Activated CD4-positive, alpha-beta T cell treated with anti-CD3 and anti-CD28 coated beads, Interleukin-2, amount 10 ng/mL, durations not matched to agents 24 days and 14 days (primary cell): ENCODE measurements at places on chromosomes 3 and 15. TPM values are rescaled to one million over a fixed set of nuclear protein-coding genes. Genes with fewer than 3 reads are reported as not detected.
A peak's percentile ranks its signal among the peaks of the same experiment; 100 is the strongest.

DNA sequence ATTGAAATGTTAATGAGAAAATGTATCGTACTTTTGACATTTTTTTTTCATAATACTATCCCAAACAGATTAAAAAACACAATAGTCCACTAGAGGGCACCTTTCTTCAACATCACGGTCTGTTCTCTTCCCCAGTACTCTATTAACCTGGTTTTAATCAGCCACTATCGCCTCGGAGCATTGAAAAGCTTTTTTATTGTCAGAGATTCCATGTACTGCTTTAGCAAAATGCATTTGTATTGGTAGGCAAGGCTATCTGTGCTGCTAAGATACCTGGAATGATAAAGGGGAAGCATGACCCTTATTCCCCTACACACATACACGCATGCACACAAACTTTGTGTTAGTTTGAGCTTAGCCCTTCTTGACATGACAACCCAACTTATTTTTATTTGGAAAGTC is 160.1 kb upstream of the IL12A start:
- no peak for DNase-seq

- no peak for DNase-seq
Measured at GRCh38 chr3:155015776-155016436, 64.2 kb upstream of the MME start.

DNA sequence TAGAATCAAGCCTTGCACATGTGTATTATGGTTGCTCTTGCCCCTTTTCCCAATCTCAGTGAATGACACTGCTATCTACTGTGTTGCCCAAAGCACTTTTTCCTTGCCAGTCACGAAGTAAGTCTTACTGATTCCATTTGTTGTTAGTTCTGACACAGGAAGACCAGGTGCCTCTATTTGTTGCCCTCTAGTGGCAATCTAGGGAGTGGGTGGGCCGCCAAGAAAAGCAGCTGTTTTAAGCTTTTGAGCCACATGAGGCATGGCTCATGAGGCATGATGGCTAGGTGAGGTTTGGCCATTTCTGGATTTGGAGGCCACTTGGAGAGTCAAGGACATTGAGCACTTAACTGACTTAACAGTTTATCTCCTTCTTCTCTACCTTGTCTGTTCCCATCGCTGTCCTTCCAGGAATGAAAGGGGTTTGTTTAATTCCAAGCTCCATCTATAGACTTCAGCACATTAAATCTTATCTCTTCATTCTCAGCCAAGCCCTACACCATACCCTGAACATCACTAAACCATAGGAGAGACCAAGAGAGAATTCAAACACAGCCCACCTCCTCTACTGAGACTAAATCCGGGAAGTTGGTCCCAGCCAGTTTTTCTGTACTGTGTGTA is 103.1 kb downstream of the HCN4 start:
- DNase-seq = peak; percentile 85

- DNase-seq = no peak
Measured at GRCh38 chr3:129507181-129507831, 21.1 kb upstream of the RHO start.

FAM98B gene
- total RNA-seq = 64.0 and 71.6 TPM in 2 replicates

DNA sequence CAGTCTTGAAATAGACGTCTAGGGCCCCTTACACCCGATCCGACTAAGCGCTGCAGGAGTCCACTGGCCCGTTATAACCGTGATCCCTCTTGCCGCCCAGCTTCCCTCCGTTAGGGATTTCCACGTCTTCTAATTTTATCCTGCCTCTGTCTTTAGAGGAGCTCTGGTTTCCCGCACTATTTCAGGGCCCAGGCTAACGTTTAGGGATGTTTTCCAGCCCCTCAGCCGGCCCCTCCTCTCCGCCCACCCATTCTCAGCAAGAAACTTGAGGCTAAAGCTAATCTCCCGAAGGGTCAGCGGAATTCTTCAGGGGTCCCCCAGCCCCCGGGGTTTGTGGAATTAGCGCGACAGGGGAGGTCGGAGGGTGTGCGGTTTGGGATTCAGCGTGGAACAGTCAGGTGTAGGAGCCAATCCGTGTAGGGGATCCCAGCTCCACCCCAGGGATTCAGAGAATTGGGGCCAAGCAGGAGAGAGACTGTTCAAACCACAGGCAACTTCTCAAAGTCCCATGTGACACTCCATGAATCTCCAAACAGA is 1.6 kb downstream of the PTX3 start:
- no peak for DNase-seq

- no peak for DNase-seq
Measured at GRCh38 chr3:143850877-143851276, 2.6 kb upstream of the SLC9A9 start.

DNA sequence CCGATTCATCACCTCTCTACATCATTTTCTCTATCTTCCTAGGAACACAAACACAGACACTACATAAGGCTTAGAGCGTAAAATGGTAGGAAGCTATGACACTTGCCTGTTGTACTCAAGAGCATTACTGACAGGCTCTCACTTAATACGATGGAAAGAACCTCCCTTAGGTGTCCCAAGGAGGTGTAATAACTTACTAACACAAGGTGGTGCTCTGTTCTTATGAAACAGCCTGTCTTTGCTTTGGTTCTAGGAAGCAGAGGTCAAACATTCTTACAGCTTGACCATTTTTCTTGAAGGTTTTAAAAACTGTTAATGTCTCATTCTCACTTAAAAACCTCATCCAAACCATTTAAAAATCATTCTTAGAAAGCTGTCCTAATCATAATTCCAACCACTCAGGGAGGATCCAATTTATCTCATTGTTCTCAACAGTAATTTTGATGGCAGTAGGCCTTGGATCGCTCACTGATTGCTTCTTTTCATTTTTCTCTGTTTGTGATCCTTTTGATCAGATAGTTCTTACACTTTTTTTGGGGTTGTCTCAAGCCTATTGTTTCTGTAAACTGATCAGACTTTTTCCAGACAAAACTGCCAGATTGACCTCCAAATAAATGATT is 317.8 kb upstream of the AGTR1 start:
- DNase-seq = no peak

DNA sequence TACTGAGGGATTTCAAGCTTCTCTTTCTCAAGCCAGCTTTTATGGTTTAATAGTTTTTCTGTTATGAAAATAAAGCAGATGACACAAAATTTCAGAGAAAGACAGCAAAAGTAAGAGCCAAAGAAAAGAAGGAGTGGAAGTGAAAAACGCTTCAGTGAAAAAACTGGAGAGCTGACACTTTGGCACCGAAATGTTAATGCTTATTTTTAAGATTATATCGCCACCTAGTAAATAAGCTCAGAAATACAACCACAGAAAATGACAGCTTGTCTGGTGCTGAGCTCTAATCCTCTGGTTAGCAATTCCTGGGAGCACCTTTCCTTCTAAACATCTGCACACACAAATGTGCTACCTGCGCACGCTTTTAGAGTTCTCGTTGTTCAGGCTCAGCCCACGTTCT is 101.6 kb downstream of the ZPLD1 start:
- DNase-seq = peak; percentile 57

ZNF385D gene
- not detected in 2 replicates for total RNA-seq

GRCh38 chr3:115922681-115923347 is 299.5 kb downstream of the GAP43 start:
- no peak for DNase-seq

GRCh38 chr3:9946112-9947024 is 5.8 kb downstream of the PRRT3 start:
- DNase-seq = peak; percentile 97

- no peak for DNase-seq
Measured at GRCh38 chr3:26259176-26259575, 363.4 kb upstream of the LRRC3B start.

GRCh38 chr3:120171134-120171873 is 77.1 kb upstream of the GSK3B start:
- no peak for DNase-seq

DNA sequence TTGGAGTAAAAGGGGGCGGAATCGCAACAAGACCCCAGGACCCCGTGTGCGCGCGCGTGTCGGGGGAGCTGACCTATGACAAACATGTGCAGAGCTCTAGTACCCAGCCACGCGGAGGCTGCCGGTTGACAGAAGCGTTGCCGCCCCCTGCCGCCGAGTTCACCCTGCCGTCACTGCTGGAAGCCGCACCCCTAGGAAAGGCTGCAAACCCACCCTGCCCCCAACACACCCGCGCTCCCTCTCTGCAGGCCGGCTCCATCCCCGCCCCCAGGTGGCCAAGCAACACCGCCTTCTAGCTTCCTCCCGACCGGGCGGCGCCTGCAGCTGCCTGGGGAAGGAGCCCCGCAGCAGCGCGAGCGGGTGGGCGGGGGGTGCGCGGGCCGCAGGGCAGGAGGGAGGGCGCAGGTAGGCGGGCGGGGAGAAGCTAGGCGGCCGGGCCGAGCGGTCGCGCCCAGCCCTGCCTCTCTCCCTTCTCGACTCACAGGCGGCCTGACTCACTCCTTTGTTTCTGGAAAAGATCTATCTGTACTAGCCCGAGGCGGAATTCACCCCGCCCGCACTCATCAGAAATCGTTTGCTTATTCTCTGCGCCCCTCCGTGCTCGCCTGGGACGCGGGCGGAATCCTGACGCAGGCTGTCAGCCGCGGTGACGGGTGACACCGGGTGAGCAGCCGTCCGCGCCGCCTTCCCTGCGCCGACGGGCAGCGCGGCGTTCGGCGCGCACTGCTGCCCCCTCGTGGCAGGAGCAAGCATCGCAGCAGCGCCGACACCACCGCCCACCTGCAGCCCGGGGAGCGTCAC is 160.8 kb downstream of the GAP43 start:
- DNase-seq = peak; percentile 95

DNAH1 gene
- 9.9 and 10.6 TPM in 2 replicates for total RNA-seq

DNA sequence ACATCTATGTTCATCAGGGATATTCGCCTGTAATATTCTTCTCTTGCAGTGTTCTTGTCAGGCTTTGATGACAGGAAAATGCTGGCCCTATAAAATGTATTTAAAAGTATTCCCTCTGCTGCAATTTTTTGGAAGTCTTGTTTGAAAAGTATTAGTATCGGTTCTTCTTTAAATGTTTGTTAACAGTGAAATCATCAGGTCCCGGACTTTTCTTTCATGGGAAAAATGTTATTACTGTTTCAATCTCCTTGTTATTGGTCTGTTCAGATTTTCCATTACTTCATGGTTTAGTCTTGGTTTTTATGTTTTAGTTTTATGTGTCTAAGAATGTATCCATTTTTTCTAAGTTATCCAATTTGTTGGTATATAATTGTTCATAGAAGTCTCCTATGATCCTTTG is 225.6 kb downstream of the RBMS3 start:
- no peak for DNase-seq

DNA sequence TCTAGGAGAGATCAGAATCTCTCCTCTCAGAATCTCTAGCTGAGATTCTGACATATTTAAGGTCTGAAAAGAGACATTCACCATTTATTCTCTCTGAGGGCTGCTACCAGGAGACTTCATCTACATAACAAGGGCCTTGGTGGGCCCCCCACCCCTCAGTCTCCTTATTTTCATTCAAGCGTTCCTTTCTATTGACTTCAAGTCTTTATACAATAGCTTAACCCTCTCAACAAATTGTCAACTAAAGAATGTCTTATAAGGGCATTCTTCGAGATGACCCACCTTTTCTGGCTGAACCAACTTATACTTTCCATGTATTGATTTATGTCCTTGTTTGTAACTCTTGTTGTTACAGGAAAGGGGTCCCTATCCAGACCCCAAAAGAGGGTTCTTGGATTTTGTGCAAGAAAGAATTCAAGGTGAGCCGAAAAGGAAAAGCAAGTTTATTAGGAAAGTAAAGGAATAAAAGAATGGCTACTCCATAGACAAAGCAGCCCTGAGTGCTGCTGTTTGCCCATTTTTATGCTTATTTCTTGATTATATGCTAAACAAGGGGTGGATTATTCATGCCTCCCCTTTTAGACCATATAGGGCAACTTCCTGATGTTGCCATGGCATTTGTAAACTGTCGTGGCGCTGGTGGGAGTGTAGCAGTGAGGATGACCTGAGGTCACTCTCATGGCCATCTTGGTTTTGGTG is 209.5 kb upstream of the ALCAM start:
- no peak for DNase-seq

DNA sequence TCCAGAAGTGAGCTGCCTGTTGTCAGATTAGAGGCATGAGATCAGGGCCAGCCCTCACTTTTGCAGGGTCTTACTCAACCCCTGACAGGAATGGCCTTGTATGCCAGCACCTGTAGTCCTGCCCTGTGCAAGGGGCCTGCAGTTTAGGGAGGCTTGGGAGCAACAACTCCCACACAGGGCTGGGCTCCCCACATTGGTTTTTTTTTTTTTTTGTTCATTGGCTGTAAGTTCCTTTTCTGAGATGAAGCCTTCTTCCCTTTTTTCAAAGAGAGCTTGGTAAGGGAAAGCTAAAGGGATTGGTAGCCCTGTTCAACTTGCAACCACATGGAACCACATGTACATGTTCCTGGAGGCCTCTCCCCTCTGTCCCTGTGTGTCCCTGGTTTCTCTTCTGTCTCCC is 46.4 kb downstream of the TNFAIP8L3 start:
- peak; percentile 48 for DNase-seq

GALNT15 gene
- not detected in 2 replicates for total RNA-seq

GRCh38 chr3:64859625-64860535 is 172.1 kb upstream of the ADAMTS9 start:
- DNase-seq = no peak

DNA sequence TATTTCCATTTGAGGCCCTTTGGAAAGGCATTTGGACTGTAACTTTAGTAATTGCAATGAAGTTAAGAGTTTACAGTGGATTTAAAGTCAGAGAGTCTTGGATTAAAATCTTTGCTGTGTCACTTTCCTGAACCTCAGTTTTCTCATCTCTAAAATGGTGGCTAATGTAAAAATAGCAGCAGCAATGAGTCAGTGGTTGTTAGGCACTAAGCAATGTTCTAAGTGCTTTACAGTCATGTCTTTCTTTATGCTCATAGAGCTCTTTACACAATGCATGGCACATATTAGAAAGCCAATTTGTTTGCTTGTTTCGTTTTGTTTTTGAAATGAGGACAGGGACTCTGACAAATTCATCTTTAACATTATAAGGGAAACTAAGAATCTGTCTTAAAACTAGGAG is 222.7 kb upstream of the DNAJC19 start:
- no peak for DNase-seq

HYAL1 gene
- total RNA-seq = 0.28 and 0.50 TPM in 2 replicates

DNA sequence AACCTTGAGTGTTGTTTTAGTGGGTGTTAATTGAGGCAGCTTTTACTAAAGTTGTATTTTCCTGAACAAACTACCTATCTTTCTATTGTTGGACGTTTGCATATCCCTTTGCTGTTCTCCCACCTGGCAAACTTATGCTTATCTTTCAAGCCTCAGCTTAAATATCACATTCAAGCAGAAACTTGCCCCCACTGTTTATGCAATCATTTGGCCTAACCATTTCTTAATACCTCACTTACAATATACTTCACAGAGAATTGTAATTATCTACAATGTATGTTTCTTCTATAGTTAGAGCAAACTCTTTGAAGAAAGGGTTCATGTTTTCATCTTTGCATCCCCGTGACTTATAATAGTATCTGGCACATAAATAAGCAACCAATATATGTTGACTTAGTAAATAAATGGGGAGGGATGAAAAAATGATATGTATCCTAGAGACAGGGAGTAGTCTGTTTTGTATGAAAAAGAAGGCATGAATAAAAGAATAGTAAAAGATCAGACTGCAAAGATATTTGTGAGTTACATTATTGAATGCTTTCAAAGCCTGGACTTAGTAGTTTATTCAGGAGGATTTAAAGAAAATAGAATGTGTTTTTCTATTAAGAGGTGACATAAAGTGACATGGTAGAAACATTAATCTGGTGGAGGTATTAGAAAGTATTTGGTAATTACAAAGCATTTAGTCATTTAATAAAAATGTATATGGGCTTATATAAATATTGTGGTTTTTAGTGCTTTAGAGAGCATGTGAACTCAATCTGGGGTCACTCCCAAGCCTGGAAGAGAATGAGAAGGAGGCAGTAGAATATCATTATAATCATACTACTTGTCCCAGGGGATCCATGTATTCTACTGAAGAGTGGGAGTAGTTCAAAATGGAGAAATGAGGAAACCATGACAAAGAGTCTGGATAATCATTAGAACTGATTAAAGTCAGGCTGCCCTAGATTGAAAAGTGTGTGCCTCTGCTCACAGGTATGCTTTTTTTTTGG is 60.0 kb upstream of the DCBLD2 start:
- no peak for DNase-seq
